ENCODE measurements at places on chromosomes 4 and X. TPM values are rescaled to one million over a fixed set of nuclear protein-coding genes. Genes with fewer than 3 reads are reported as not detected.

GRCh38 chr4:108717386-108717785 lies 45.5 kb downstream of the ETNPPL start:
- no peak overlapping the region for H3K27ac ChIP-seq
- H3K4me3 ChIP-seq = no peak overlapping the region
- no peak for DNase-seq
- H3K4me1 ChIP-seq = no peaks in the 10 kb centered on the region

DNA sequence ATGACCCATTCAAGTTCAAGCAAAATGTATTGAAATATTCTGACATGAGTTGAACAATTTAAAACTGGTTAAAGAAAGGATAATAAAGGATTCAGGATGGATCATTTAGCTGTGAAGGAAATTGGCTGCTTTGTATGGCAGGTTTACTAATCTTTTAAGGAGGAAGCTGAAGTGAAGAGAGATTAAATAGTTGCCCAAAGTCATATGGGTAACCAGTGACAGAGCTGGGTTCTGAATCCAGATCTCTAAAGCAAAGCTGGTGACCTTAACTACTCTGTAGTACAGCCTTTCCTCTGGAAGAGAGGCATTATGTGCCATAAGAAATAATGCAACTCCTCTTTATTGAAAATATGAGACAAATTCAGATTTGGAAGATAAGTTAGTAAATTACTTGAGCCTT lies 22.8 kb downstream of the FHIP1A start:
- H3K27me3 ChIP-seq = no peaks in the 10 kb centered on the region
- no peak overlapping the region for H3K27ac ChIP-seq
- H3K4me1 ChIP-seq = peaks cover 24% of the 10 kb centered on the region
- DNase-seq = no peak
- no peak overlapping the region for H3K4me3 ChIP-seq
- H3K36me3 ChIP-seq = no peaks in the 10 kb centered on the region

DNA sequence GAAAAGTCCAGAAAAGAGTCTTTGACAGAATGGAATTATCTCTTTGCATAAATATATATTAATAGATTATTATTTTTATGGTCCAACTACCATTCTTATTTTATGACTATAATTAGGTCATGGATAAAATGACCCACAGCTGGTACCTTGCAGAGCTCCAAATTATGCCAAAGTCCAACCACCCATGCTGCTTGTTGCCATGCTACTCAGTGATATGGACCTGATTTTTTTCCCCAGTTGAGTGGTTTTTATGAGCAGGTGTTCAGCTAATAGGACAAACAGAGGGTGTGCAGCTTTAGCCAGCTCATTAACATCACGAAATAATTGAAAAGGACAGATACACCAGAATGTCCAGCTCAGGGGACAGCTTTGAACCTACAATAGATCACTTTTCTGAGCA lies 9.7 kb downstream of the HOPX start:
- no peak overlapping the region for H3K27ac ChIP-seq
- no peak overlapping the region for H3K4me3 ChIP-seq

- no peak overlapping the region for H3K4me3 ChIP-seq
- no peaks in the 10 kb centered on the region for H3K36me3 ChIP-seq
- H3K4me1 ChIP-seq = peaks cover 23% of the 10 kb centered on the region
- H3K27ac ChIP-seq = no peak overlapping the region
- H3K27me3 ChIP-seq = no peaks in the 10 kb centered on the region
- DNase-seq = no peak
Observed at GRCh38 chr4:24370421-24370820, 213.9 kb downstream of the DHX15 start.

DNA sequence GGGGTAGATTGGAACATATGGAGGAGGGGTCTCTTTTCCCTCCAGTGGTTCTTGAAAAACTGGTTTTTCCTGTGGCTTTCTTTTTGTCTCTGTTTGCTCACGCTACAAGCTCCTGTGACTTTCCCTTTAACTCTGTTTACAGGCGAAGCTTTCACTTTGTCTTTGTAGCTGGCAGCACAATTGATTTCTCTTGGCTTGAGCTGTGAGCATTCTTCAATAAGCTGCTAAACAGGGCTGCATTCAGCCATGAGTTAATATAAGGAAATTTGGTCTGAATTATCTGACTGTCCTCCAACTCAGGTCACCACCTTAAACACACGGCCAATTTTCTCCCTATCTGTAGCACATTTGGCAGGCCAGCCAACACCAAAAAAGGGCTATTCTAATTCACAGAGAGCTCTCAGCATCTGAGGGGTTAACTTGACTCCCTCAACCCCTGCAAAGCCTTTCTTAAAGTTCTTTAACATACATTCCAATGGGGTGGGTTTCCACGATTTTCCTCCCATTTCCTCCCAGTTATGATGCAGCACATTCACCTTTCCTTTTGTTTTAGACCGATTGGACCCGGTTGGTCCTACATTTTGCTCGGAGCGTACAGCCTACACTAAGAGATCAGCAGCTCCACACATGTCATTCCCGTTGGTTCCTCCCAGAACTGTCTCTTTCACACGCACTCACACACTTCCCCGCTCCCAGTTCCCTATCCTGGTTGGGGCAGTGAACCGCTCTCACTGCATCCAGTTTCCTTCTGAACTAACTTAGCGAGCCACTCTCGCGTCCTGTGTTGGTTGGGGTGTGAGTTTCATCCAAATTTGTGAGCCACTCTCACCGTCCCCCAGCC lies 45.4 kb downstream of the UGT2A3 start:
- H3K27me3 ChIP-seq = no peaks in the 10 kb centered on the region
- H3K27ac ChIP-seq = peak overlapping the region; percentile 73
- H3K36me3 ChIP-seq = no peaks in the 10 kb centered on the region
- DNase-seq = peak; percentile 24
- peaks cover 22% of the 10 kb centered on the region for H3K4me1 ChIP-seq
- no peak overlapping the region for H3K4me3 ChIP-seq

GRCh38 chr4:7687796-7688195 lies 251.9 kb downstream of the AFAP1 start:
- no peaks in the 10 kb centered on the region for H3K4me1 ChIP-seq
- no peak for DNase-seq
- no peaks in the 10 kb centered on the region for H3K27me3 ChIP-seq

The TGIF2LX gene
- not detected for total RNA-seq

GRCh38 chr4:36651253-36651652 lies 369.8 kb downstream of the DTHD1 start:
- no peaks in the 10 kb centered on the region for H3K36me3 ChIP-seq
- no peaks in the 10 kb centered on the region for H3K4me1 ChIP-seq
- DNase-seq = no peak
- H3K27ac ChIP-seq = no peak overlapping the region
- H3K4me3 ChIP-seq = no peak overlapping the region

DNA sequence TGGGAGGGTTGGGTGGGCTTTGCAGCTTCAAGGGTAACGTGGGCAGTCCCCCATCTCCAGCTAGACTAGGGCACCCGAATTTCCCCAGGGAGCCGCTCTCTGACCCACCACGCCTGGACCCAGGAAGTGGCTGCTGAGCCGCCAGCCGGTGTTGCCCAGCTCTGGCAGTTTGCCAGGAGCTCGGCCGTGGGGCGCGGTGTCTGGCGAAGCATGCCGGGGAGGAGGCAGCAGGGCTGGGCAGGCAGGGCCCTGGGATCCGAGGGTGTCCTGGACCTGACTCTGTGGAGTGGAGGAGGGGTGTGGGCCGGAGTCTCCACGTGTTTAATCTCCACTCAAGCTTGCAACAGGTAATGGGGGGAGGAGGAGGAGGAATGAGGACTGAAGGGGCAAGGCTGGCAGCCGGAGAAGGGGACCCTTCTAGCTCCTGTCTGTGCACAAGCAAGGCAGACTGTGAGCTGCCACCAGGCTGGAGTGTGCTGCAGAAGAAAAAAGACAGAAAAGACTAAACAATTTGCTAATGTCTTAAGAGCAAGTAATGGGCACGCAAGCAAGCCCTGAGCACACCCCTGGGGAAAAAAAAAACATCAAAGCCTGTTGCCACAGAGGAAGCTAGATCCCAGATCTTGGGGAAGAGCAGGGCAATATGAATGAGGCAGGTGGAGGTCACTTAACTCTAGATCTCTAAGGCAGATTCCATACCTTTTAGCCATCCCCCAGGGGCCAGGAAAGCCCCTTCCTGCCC lies 2.4 kb downstream of the LONRF3 start:
- no peaks in the 10 kb centered on the region for H3K27me3 ChIP-seq
- peak overlapping the region; percentile 92 for H3K27ac ChIP-seq
- H3K4me1 ChIP-seq = peaks cover 6% of the 10 kb centered on the region
- peaks cover 9% of the 10 kb centered on the region for H3K36me3 ChIP-seq
- peak overlapping the region; percentile 44 for H3K4me3 ChIP-seq

The ARHGEF6 gene
- 12.0 TPM for total RNA-seq

The GPR82 gene
- not detected for total RNA-seq

GRCh38 chr4:15784959-15785634 lies 7.0 kb downstream of the CD38 start:
- DNase-seq = no peak
- H3K36me3 ChIP-seq = no peaks in the 10 kb centered on the region
- H3K27me3 ChIP-seq = no peaks in the 10 kb centered on the region
- no peak overlapping the region for H3K4me3 ChIP-seq
- no peak overlapping the region for H3K27ac ChIP-seq

The CT45A1 gene
- not detected for total RNA-seq

The XG gene
- 0.92 TPM for total RNA-seq

DNA sequence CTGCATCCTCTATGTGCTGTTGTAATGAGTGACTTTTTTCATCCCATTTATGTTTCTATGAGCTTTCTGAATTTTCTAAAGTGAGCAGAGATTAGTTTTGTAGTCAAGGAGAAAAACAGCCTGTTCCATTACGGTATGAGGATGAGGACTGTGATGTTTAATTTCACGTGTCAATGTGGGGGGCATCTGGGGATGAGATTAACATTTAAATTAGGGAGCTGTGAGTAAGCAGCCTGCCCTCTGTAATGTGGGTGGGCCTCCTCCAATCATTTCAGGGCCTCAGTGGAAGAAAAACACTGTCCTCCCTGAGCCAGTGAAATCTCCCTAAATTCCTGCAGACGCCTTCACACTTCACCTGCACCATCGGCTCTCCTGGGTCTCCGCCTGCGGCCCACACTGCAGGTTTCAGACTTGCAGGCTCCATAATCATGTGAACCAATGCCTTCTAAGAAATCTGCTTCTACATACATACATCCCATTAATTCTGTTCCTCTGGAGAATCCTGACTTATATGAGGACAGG lies 121.7 kb downstream of the AFAP1 start:
- H3K27ac ChIP-seq = no peak overlapping the region
- H3K4me3 ChIP-seq = no peak overlapping the region
- no peaks in the 10 kb centered on the region for H3K36me3 ChIP-seq
- peaks cover 34% of the 10 kb centered on the region for H3K4me1 ChIP-seq

- H3K4me3 ChIP-seq = no peak overlapping the region
- H3K4me1 ChIP-seq = no peaks in the 10 kb centered on the region
- H3K36me3 ChIP-seq = no peaks in the 10 kb centered on the region
- H3K27me3 ChIP-seq = no peaks in the 10 kb centered on the region
- no peak for DNase-seq
Observed at GRCh38 chr4:177349191-177349590, 39.5 kb downstream of the NEIL3 start.

DNA sequence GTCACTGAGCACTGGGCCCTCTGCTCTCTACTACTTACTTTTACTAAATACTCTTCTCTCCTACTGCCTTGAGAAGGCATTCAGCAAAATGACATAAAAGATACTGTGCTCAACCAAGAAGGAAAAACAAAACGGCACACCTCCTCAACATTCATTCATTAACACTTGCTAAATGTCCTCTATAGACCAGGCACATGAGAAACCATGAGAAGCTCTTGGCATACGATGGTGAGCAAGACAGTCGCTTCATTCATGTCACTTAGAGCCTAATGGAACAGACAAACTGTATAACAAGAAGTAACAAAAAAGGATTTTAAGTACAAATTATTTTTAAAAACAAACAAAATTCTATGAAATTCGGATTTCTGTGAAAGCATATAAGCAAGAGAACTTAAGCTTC lies 38.7 kb downstream of the COL25A1 start:
- DNase-seq = no peak
- H3K4me3 ChIP-seq = no peak overlapping the region
- no peak overlapping the region for H3K27ac ChIP-seq
- no peaks in the 10 kb centered on the region for H3K36me3 ChIP-seq

- H3K27me3 ChIP-seq = no peaks in the 10 kb centered on the region
- peaks cover 47% of the 10 kb centered on the region for H3K4me1 ChIP-seq
- H3K4me3 ChIP-seq = no peak overlapping the region
- DNase-seq = peak; percentile 40
- no peaks in the 10 kb centered on the region for H3K36me3 ChIP-seq
Observed at GRCh38 chr4:128573781-128574508, 235.6 kb upstream of the JADE1 start.

- H3K4me3 ChIP-seq = no peak overlapping the region
- no peaks in the 10 kb centered on the region for H3K4me1 ChIP-seq
- no peak for DNase-seq
Observed at GRCh38 chr4:48470570-48470969, 12.6 kb upstream of the SLC10A4 start.

DNA sequence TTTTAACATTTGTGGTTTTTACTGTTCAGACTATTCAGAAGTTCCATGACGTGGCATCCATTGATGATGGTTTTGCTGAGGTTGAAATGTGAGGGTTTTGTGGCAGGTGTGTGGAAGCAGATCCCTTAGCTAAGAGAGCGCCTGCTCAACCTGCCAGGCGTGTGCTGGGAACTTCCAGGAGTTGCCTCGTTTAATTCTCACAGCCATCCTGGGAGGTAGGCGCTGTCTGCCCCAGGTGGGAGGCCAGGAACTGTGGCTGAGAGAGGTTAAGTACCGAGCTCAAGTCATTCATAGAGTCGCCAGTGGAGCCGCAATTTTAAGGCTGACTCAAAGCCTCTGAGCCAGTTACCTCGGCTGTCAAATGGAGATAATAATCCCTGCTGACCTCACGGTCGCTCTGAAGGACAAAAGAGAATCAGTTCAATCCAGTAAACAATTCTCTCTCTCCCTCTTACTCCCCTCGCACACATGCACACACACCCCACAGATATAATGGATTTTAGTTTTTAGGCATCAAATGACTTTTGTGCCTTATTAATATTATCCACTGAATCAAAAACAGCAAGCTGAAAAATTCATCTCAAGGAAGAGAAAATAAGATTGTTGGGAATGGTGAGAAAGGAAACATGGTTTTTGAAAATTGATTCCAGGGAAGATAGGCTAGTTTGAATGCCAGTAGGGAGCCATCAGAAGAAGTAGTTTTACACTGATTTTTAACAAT lies 171.3 kb downstream of the PTTG2 start:
- no peak for DNase-seq
- no peak overlapping the region for H3K4me3 ChIP-seq
- H3K36me3 ChIP-seq = peaks cover 26% of the 10 kb centered on the region
- no peaks in the 10 kb centered on the region for H3K4me1 ChIP-seq
- no peak overlapping the region for H3K27ac ChIP-seq

DNA sequence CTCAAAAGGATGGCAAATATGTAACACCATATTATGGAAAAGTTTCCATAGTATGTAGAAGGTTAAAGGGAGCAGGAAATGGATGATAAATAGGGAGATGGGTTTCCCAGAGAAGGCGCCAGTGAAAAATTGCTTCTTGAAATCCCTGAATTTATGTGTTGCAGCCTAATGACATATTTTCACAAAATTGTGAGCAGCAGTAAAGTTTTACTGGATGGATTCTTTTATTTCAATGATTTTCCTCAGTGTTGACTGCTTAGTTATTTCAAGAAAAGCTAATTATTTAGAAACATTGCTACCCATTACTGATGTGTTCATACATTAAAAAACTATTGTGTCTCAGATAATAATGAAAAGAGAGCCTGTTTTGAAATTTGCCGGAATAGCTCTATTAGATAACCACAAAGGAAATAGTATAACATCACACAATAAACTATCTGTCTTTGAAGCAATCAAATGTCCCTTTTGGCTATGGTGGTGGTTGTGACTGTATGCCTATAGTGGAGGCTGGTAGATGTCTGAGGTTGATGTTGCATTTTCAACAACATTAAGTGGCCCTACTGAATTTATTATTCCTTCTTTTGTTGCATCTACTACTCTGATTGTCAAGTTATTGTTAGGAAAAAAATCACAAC lies 169.9 kb upstream of the HAND2 start:
- no peak overlapping the region for H3K4me3 ChIP-seq
- no peak overlapping the region for H3K27ac ChIP-seq
- H3K36me3 ChIP-seq = no peaks in the 10 kb centered on the region
- no peak for DNase-seq
- H3K27me3 ChIP-seq = no peaks in the 10 kb centered on the region
- H3K4me1 ChIP-seq = no peaks in the 10 kb centered on the region
